Calu3 (cell line): ENCODE measurements at places on chromosomes 1 and 21.

GRCh38 chr1:154869351-154870114 lies 548 bp downstream of the KCNN3 start:
- DNase-seq, result no peak

DNA sequence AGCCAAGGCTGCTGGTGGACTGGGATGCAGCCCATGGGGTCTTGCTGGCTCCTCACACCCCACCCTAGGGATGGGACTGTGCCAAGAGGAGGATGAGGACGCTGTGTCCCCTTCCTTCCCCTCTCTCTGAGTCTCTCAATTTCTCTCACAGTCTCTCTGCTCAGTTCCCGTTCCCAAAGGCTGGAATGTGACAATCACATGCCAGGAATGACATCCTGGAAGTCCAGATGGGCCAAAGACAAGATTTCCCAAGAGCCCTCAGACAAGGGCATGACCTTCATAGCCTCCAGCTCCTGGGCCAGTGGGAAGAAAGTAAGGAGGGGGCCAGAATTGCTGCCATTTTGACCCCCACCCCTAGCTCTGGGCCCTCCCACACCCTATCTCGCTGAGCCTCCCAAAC lies 7.6 kb upstream of the CDCP2 start:
- no peak for DNase-seq

DNA sequence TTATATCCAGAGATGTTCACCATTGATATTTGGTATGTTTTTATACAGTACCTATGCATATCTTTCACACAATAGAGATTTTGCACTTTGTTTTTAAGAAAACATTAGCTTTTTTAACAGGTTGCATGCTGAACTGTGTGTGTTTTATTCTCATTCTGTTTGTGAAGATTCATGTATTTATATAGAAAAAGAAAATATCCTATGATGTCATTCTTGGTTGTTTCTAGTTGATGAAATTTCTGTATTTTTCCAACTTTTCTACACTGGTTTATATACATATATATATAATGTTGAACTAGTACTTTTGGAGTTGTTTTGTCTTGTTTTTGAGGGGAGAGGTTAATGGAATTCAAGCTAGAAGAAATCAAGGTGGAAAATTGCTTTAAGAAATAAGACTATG lies 143.8 kb downstream of the MATN1 start:
- no peak for DNase-seq

DNA sequence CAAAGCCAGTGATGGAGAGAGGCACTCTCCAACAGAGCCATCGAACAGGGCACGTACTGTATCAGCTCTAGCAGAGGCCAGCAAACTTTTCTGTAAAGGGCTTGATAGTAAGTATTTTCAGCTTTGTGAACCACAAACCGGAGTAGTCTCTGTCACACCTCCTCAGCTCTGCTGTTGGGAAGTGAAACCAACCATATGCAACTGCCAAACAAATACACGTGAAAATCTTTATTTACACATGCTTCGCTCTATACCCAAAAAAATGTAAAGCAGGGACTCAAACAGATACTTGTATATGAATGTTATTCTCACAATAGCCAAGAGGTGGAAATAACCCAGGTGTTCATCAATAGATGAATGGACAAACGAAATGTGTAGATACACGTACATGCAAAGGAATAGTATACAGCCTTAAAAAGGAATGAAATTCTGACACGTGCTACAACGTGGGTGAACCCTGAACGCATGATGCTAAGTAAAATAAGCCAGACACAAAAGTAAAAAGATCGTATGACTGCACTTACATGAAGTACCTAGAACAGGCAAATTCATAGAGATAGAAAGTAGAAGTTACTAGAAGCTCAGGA lies 39.0 kb downstream of the SETD4 start:
- no peak for DNase-seq

- peak; percentile 30 for DNase-seq
Observed at GRCh38 chr1:197783510-197783948, 8.2 kb upstream of the DENND1B start.

DNA sequence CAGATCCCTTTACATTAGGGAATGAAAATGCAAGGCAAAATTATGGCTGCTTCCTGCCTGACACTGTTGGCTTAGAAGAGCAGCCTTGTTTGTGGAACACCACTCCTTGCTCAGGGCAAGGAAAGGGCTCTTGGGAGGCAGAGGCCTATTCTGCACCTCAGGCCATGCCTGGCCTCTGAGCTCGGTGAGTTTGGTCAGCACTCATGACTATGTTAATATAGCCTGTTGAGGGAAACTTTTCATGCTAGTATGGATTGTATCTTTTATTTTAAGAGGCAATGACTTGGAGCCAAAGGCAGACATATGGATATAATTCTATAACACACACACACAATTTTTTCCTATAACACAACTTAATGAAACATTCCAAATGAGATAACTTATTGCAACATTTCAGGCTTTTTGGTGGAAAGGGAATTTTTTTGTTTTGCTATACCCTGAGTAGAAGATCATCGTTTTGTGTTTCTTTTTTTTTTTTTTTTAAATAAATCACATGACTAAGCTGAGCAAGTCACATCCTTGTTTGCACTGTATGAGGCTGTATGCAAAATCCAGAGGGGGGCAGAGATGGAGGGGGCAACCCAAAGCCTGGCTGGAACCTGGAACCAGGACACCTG lies 5.6 kb upstream of the YRDC start:
- no peak for DNase-seq

DNA sequence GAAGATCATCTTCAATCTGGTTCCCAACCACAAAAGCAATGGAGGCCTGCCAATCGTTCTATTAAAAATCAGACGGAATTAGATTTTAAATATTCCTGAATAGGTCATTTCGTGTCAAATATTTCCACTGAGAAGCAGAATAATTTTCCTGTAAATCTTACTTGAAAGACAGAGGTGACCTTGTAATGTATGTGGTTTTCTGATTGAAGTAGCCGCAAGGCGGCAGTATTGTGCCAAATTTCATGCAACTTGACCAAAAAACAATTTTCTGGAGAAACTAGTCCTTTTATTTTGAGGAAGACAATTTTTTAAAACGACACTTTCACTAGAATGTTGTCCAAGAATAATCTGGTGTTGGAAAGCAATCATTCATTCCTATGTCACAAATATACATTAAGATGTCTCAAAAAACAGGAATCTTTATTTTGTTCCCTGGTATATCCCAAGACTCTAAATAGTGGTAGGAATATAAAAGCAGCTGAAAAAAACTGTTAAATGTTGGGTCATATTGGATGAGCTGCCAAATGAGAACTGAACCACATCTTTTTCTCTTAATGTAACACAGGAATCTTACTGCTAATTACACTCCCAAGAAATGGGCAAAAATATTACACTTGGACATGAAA lies 33.6 kb downstream of the SPAG17 start:
- DNase-seq, result peak; percentile 37
